ENCODE measurements at places on chromosomes 1 and 21. TPM values are rescaled to one million over a fixed set of nuclear protein-coding genes. Genes with fewer than 3 reads are reported as not detected.

DNA sequence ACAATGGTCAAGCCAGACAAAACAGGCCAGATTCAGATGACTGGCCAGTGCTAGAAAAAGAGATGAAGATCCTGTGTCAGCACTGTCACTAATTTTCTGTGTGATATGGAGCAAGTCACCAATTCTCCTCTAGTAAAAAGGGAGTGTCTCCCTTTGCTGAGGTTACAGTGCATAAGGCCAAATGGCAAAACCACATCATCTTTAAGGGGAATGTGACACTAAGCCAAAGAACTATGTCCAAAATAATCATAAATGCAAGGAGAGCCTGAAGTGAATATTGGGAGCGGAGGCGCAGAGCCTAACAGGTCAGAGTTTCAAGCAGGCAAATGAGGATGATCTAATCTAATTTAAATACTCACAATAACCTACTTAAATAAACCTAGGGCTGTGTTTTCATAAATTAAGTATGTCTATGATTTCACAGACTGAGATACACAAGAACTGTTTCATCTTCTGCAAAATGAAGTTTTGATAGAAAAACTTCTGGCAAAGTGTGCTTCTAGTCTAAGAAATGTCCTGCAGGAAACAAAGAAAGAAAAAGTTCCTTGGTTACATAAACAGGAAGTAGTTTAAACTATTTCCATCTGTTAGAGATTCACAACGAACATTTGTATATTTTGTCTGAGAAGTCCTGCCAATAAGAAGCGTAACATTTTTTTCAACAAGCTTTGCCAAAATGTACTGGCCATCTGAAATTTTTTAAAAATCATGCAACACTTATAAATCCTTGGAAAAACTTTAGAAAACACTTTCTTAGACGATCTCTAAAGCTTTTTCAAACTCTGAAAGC, 290.2 kb downstream of the LRRC40 start:
- DNase-seq: no peak
- no peaks in the 10 kb centered on the region for H3K36me3 ChIP-seq
- H3K27me3 ChIP-seq: no peaks in the 10 kb centered on the region
- H3K4me3 ChIP-seq: no peak overlapping the region

CYP4A22 gene
- 0.01 TPM for polyA plus RNA-seq

- peak; percentile 90 for DNase-seq
- H3K4me3 ChIP-seq: no peak overlapping the region
- peaks cover 4% of the 10 kb centered on the region for H3K36me3 ChIP-seq
- no peaks in the 10 kb centered on the region for H3K27me3 ChIP-seq
These were observed 3.7 kb downstream of the CD52 start for GRCh38 chr1:26321315-26322041.

- DNase-seq: peak; percentile 68
- H3K4me1 ChIP-seq: peaks cover 2% of the 10 kb centered on the region
- H3K27ac ChIP-seq: peak overlapping the region; percentile 11
- no peaks in the 10 kb centered on the region for H3K27me3 ChIP-seq
- H3K36me3 ChIP-seq: no peaks in the 10 kb centered on the region
- H3K4me3 ChIP-seq: no peak overlapping the region
These were observed 49.4 kb upstream of the PPP2R5A start for GRCh38 chr1:212235857-212236256.

- H3K4me3 ChIP-seq: no peak overlapping the region
- no peaks in the 10 kb centered on the region for H3K27me3 ChIP-seq
- H3K4me1 ChIP-seq: peaks cover 8% of the 10 kb centered on the region
- H3K27ac ChIP-seq: peak overlapping the region; percentile 46
- DNase-seq: peak; percentile 86
These were observed 2.5 kb upstream of the BCL10 start for GRCh38 chr1:85278853-85279314.

LCE3D gene
- polyA plus RNA-seq: not detected

NECAP2 gene
- polyA plus RNA-seq: 41.9 TPM

- no peaks in the 10 kb centered on the region for H3K4me1 ChIP-seq
- no peak for DNase-seq
- no peak overlapping the region for H3K4me3 ChIP-seq
- no peaks in the 10 kb centered on the region for H3K27me3 ChIP-seq
These were observed 11.7 kb downstream of the OR2AJ1 start for GRCh38 chr1:247936415-247936814.

DNA sequence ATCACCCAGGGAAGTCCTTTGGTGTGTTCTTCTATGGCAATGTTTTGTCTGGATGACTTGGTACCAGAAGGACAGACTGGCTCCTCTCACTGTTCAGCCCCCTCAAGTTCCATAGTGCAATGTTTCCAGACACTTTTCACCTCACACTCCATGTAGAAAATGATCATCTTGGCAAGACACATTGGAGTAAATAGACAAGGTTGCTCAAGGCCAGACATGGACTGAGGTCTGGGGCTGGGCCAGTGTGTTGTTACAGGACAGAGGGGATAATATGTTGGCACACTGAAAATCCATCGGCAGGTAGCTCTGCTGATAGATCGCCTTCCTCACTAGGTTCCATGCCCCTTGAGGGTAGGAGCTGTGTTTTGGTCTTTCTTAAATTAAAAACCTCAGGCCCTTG, 51.5 kb downstream of the C1orf21 start:
- peaks cover 2% of the 10 kb centered on the region for H3K4me1 ChIP-seq
- H3K27ac ChIP-seq: peak overlapping the region; percentile 76

GJA5 gene
- 16.0 TPM for polyA plus RNA-seq

DNA sequence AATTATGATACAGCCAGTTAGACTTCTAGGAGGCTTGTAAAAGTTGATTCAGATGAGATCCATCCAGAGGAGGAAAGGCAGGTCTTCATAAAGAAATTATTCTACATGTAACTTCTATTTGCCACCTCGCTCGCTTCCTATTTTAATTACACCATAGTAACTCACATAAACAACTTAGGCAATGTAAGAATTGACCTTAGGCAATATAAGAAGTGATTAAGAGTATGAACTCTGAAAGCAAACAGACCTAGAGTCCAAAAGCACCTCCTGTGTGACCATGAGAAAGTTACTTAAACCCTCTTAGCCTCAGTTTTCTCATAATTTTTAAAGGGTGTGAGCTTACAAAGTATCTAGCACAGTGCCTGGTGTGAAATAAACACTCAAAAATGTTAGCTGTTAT, 192.7 kb upstream of the NFIA start:
- H3K27ac ChIP-seq: no peak overlapping the region
- DNase-seq: no peak
- H3K4me3 ChIP-seq: no peak overlapping the region
- H3K4me1 ChIP-seq: no peaks in the 10 kb centered on the region
- no peaks in the 10 kb centered on the region for H3K27me3 ChIP-seq

DNA sequence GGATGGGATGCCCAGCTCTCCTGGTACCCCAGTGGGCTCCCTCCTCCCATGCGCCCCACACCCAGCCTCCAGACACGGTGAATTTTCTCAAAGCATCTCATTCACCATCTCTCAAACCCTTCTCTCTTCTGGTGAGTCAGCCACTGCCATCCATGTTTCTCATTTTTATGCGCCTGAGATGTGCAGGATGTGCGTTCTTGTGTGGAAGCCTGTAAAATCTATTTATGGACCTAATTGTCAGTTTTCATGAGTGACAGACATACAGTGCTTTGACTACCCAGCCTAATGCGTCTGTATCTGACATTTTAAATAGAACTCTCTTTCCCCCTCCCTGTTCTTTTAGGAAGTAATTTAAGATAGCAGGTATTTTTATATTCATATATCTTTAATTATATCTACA, 158.8 kb downstream of the DAB1 start:
- DNase-seq: no peak
- H3K4me1 ChIP-seq: no peaks in the 10 kb centered on the region
- H3K36me3 ChIP-seq: no peaks in the 10 kb centered on the region
- H3K27me3 ChIP-seq: no peaks in the 10 kb centered on the region
- H3K27ac ChIP-seq: no peak overlapping the region

UTS2 gene
- polyA plus RNA-seq: 0.33 TPM

DNA sequence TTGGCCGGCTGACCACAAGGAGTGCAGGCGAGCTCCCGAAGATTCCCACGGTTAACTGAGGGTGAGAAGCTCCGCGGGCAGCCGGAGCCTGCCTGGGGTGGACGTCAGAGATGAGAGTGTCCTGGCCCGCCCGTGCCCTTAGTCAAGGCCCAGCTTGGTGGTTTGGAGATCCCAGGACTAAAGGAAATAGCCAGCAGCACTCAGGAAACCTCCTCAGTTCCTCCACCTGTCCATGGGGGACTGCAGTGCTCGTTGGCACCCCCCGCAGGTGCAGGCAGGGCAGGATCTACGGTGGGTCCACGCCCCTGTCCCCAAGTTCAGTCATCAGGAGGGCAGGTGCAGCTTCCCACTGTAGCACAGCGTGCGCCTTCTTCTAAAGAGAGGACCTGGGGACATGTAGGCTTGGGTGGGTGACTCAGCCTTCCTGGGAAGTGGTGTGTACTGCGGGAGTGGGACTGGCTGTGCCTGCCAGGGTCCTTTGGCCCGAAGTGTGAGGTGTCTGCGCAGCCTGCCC, 32.5 kb downstream of the SLX9 start:
- no peak for DNase-seq
- H3K4me1 ChIP-seq: no peaks in the 10 kb centered on the region
- H3K36me3 ChIP-seq: peaks cover 3% of the 10 kb centered on the region

DNA sequence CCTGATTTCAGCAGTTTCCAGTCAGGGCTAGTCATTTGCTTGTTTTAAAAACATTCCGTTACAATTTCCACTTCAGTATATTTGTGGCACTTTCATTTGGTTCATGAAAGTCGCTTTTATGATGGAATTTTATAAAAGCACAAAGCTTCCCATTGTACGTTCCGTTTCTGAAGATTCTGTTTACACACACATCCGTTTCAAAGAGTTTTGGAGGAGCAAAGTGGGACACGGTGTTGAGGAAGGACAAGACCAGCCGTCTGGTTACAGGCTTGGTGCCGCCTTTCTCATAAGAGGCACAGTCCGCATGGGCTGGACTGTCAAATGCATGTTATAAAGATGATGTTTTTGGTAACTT, 60.3 kb downstream of the FAAP20 start:
- H3K27me3 ChIP-seq: no peaks in the 10 kb centered on the region
- no peak for DNase-seq
- H3K27ac ChIP-seq: peak overlapping the region; percentile 98
- H3K4me3 ChIP-seq: no peak overlapping the region

GRCh38 chr21:34133802-34134201, 60.4 kb downstream of the MRPS6 start:
- no peak for DNase-seq
- no peak overlapping the region for H3K27ac ChIP-seq
- no peak overlapping the region for H3K4me3 ChIP-seq
- no peaks in the 10 kb centered on the region for H3K27me3 ChIP-seq

- peaks cover 4% of the 10 kb centered on the region for H3K36me3 ChIP-seq
- H3K4me1 ChIP-seq: peaks cover 44% of the 10 kb centered on the region
- DNase-seq: no peak
- no peak overlapping the region for H3K27ac ChIP-seq
- H3K4me3 ChIP-seq: no peak overlapping the region
- H3K27me3 ChIP-seq: no peaks in the 10 kb centered on the region
These were observed 45.2 kb downstream of the PLPP3 start for GRCh38 chr1:56534130-56534651.

- no peak for DNase-seq
- no peaks in the 10 kb centered on the region for H3K4me1 ChIP-seq
- no peaks in the 10 kb centered on the region for H3K36me3 ChIP-seq
- H3K4me3 ChIP-seq: no peak overlapping the region
- peaks cover 66% of the 10 kb centered on the region for H3K27me3 ChIP-seq
- no peak overlapping the region for H3K27ac ChIP-seq
These were observed 89.2 kb upstream of the POU3F1 start for GRCh38 chr1:38135625-38136414.

TMEM9 gene
- polyA plus RNA-seq: 58.5 TPM

- H3K27me3 ChIP-seq: no peaks in the 10 kb centered on the region
- H3K27ac ChIP-seq: peak overlapping the region; percentile 79
- peaks cover 10% of the 10 kb centered on the region for H3K36me3 ChIP-seq
- no peak overlapping the region for H3K4me3 ChIP-seq
These were observed 148.4 kb downstream of the COP1 start for GRCh38 chr1:176058686-176059085.

VAV3 gene
- 5.4 TPM for polyA plus RNA-seq

All from small intestine (tissue), 16 donors.